ENCODE measurements at places on chromosomes 4 and X.
A peak's percentile ranks its signal among the peaks of the same experiment; 100 is the strongest.

DNA sequence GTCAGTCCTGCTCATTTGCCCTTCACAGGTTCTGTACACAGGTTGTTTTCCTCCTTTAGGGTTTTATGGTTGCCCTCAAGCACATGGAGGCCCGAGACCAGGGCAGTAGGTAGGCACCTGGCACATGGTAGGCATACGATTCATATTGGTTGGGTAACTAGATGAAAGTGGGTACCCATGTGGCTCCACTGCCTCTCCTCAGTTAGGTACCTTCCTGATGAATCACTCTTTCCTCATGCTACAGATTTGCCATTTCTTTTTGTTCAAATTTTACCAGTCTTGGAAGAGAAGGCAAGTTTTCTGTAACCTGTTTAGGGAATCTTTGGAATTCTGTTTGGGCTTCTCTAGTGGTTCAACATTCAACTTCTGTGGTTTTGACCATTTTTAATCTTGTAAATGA, 121.3 kb downstream of the FHIP1A start:
- DNase-seq, result no peak

GRCh38 chr4:85952972-85953650, 406.7 kb downstream of the MAPK10 start:
- DNase-seq, result no peak

DNA sequence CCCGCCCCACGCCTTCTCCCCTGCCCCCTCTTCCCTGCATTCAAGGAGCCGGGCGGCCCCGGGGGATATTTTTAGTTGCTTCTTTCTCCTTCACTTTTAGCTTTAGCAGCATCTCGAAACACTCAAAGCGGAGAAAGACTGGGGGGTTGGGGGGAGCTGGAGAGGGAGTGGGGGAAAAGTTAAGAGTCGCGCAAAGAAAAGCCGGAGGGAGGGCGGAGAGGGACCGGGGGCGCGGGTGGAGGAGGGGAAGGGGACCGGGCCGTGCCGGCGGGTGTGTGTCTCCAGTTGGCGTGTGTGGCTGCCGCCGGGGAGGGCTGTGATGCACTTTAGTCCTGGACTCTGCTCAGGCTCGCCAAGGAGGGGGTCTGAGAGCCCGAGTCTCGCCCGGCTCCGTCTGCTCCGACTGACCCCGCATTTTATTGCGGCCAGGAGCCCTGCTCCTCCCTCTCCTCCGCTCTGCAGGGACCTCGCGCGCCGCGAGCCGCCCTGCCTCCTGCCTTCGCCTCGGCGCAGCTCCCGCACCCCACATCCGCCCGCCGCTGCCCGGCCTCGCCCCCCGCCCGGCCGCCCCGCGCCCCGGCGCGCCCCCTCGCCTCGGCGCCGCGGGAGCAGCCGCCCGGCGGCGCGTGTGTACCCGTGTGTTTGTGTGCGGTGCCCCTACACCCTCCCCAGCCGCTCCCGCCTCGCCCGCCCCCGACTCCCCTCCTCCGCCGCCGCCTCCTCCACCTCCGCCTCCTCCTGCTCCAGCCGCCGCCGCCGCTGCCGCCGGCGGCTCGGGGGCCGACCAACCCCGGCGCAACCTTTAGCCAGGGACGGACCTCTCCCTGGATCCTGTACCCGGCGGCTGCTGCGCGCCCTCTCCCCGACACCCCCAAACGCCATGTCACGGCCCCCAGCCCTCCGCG, 1.4 kb downstream of the ZNF827 start:
- no peak for DNase-seq

DNA sequence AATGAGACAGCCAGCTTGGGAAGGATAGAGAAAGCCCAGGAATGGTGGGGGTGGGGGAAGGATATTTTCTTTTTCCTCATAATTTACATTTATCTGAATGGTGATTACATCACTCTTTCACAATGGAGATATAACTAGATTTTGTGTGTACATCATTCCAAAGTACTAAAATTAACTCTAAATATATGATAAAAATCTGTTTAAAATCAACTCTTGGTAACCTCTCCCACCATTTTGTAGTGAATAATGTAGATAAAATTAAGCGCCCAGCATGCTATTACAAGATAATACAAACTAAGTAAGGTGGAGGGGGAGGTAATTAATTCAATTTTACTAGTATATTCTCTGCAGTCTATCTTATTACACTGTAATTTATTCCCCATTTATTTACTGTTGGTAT, 78.9 kb downstream of the NCAPG start:
- no peak for DNase-seq

GRCh38 chr4:10066670-10067651, 45.7 kb upstream of the SLC2A9 start:
- no peak for DNase-seq

DNA sequence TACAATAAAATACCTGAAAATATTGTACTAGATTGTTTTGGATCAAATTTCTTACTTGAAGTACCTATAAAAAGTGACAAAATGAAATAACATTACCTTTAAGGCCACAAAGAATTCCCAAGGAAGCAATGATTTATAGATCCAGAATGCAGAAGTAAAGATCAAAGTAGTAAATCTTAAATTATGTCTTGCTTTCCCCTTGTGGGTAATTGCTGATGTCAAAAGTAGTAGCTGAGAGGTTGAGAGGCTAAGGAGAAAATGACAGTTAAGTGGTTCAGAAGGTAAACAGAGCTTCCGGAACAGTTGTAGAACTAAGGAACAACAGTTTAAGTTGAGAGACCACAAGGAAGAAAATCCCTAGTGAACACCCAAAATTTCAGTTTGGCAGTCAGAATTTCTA, 358.3 kb downstream of the GABRG1 start:
- DNase-seq, result no peak

DNA sequence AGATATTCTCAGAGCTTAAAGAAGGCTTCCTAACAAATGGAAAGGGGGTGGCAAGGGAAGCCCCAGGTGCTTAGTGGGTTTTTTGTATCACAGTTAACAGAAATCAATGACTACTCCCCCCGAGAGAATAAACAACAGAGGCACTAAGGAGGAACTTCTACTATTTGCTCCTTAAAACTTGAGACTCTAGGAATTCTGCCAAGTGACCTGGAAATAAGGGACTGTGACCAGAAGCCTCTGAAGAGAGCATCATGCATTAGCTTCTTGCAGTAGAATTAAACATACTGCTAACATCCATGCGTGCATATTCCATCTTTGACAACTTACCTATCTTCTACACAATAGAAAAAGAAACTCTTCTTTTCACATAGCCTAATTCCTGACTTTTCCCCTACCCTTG, 86.8 kb downstream of the CAMK2D start:
- DNase-seq, result no peak

- DNase-seq, result no peak
These were observed 45.4 kb downstream of the ADRA2C start for GRCh38 chr4:3811621-3812020.

DNA sequence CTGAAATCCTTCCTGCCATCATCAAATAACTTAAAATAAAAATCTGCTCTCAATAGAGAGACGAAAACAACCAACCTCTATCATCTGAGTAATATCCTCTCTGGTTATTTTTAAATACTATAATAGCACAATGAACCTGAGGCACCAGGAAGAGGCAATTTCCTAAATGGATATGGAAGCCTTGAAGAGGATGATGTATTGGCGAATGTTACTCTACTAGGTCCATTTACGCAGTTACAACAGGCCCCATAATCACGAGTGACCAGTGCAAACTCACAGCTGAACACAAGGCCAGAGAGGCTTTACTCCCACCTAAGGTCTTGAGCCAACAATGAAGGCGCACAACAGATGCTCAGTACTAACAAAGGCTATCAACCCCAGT, 678.8 kb upstream of the NR3C2 start:
- DNase-seq, result no peak

DNA sequence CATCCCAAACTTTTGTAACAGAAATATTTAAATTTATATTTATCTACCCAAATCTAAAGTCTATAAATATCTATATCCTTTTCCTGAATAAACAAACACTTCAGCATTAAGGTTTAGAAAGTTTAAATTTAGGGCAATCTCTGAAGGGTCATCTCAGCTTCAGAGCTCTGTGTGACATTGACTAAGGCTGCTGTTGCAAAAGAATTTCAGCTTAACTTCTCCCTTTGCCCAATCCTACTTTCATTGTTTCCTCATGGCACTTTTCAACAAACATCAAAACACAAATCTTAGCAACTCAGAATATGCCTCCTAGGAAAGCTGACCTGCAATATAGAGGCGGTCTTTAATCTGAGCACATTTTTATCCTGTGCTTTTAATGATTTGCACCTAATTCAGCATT, 79.7 kb upstream of the BANK1 start:
- no peak for DNase-seq

- DNase-seq, result no peak
These were observed 144.9 kb downstream of the ANXA5 start for GRCh38 chr4:121551881-121552280.

DNA sequence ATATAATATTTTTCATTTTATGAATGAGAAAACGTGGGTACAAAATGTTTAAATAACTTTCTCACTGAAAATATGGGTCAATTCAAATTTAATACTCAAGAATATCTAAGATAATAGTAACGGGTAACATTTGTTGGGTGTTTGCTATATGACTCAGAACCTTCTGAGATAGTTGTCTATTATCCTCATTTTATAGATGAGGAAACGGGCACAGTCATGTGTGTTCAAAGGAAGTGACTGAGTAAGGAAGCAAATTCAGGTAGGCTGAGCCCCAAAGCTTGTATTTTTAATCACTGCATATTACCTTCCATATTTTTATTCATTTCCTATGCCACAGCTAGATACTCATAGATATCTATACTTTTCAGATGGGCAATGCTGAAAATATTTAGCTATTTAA, 12.2 kb upstream of the CAMK2D start:
- no peak for DNase-seq

GRCh38 chr4:165963621-165964020, 90.6 kb downstream of the TLL1 start:
- no peak for DNase-seq

DNA sequence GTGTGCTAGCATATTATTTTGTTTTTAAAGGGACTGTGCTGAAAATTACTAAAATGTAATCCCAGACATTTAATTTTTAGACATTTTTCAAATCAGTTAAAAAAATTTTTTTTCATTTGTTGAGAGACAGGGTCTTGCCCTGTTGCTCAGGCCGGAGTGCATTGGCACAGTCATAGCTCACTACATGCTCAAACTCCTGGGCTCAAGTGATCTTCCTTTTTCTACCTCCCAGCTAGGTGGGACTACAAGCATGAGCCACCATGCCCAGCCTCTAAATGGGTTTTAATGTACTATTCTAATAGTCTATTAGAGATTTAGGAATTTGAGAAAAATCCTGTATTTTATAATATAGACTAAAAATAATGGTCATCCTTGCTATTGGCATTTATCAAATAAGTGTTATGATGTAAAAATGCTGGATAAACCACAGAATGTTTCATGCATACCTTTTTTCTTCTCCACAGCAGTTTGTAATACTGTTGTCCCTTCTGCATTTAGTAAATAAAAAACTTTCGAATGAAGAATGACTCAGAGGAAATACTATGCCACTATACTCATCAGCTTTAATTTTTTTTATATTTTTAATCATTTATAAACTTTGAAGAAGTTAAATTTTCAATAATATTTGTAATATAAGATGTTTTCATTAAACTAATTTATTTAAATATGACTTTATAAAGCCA, 29.9 kb downstream of the CPEB2 start:
- DNase-seq, result no peak

GRCh38 chrX:54452920-54453319, 12.7 kb downstream of the TSR2 start:
- no peak for DNase-seq

GRCh38 chr4:158799013-158799770, 30.4 kb downstream of the FNIP2 start:
- DNase-seq, result no peak

DNA sequence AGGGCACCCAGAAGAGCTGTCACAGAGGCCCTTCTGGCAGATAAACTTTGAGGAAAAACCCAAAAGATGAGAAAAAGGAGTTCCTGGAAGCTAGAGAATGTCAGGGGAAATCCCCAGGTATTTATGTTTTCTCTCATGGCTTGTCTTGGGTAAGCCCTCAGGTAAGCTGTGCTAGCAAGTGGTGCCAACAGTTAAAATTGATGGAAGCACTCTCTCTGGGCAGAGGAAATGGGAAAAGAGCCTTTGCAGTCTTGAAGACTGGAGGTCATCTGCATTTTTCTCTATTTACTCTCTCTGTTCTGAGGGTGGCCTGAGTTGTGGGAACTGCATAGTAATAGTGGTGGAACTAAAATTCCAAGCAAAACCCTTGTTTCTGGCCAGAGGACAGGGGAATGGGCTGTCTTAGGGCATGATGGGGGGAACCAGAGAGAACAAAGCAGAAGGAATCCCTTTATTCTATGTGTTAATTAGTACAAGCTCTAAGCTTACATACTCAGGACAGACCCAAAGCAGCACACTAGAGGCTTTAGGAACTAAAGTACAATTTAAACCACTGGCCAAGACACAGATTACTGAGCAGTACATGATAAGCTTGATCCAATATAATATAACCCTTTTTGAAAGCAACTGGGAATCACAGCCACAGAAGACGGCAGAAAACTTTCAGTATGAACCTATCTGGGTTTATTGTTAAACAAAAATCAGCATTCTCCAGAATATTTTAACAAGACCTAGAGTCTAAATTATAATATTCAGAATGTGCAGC, 53.3 kb upstream of the SLC10A4 start:
- no peak for DNase-seq

GRCh38 chr4:177155454-177155853, 154.2 kb upstream of the NEIL3 start:
- no peak for DNase-seq

DNA sequence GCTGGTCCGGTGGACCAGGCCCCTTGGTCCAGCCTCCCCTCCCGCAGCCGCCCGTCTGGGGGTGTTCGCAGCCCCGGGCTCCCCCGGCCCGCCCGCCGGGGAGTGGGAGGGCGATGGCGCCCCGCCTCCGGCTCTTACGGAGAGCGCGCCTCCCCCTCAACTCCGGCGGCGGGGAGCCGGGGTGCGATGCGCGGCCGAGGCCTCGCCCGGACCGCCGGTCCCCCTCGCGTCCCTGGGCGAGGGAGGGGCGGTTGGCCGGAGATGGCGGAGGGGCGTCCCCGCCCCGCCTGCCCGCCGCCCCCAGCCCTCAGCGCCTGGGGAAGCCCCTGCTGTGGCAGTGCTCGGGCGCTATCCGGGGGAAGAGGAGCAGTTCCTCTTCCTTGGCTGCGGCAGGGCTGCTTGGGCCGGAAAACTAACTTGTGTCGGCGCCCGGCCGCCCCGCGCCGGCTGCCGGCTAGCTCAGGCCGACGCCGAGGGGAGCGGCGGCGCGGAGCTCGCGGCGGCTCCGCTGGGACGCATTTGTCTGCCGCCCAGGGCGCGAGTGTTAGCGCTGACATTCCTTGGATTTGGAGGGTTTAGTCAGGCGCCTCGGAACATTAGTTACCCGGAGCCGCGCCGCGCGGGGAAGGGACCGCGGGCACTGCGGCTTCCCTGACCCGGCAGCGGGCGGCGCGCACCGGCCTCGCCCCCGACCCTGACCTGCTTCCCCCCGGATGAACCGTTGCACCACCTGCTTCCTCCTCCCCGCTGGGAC, 994 bp downstream of the GALNT7 start:
- no peak for DNase-seq

GRCh38 chrX:71514367-71515037, 18.4 kb upstream of the OGT start:
- no peak for DNase-seq

- peak; percentile 48 for DNase-seq
These were observed 75.4 kb downstream of the SH3KBP1 start for GRCh38 chrX:19811807-19812604.

GRCh38 chr4:186666252-186666651, 57.4 kb downstream of the FAT1 start:
- no peak for DNase-seq

All from HFF-Myc (cell line).